ENCODE measurements at places on chromosomes 4 and X.

GRCh38 chr4:186260504-186261448 lies 5.2 kb upstream of the F11 start:
- no peak for DNase-seq

- DNase-seq: no peak
Measured at GRCh38 chrX:66020631-66021334, 19.1 kb downstream of the VSIG4 start.

DNA sequence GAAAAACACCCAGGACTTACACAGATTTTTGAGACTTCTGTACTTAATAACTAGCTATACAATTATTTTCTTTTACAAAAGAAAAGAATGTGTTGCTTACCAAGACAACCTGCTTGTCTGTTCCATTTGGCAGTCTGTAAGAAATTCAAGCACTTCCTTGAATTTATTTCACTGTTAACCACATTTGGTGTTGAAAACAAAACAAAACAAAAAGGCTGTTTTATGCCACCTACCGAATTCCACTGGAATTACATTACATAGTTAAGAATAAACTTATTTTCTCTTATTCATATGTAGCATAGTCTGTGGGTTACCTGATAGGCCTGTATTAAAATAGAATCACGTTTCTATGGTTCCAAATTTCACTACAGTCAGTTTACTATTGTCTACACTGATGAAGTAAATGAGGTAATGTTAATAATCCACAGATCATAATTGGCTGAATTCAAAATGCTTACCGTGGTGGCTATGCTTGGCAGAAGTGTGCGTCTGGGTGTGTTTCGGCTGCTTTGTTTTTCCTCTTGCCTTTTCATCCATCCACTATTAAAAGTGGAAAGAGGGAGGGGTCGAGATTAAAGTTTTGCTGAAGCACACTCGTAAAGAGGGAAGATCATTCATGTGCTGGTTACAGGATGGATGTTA lies at the start of gene TLR1:
TLR1 (minus strand) TSS at position 138 of the 642 bp plus-strand sequence. CDS start 5,960 bp downstream, outside the sequence.
- DNase-seq: no peak

DNA sequence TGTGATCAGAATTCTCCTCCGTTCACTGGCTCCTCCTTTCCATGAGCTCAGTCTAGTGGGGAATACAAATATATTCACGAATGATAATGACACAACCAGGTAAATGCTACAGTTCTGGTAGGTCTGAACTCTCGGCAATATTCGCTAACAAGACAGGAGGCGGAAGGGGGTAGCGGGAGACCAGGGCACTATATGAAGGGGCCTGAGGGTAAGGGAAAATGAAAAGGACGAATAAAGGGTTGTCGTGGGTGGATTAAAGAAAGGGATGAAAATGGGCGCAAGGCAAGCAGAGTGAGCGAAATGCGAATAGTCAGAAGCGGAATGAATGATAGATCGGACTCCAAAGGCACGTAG lies 743 bp downstream of the NKAP start:
- DNase-seq: no peak

GRCh38 chrX:101257448-101258258 lies 33.5 kb downstream of the TAF7L start:
- DNase-seq: no peak

All from CD4-positive, alpha-beta T cell treated with Interleukin-6 for 4 hours (primary cell).